Neural crest cell (in vitro differentiated cells): ENCODE measurements at places on chromosomes 1 and 21. TPM values are rescaled to one million over a fixed set of nuclear protein-coding genes. Genes with fewer than 3 reads are reported as not detected.

GRCh38 chr1:165383067-165383466 lies 26.6 kb upstream of the LMX1A start:
- no peaks in the 10 kb centered on the region for H3K4me1 ChIP-seq
- DNase-seq: no peak
- no peaks in the 10 kb centered on the region for H3K36me3 ChIP-seq
- H3K27me3 ChIP-seq: peaks cover 77% of the 10 kb centered on the region

GRCh38 chr1:183164340-183164739 lies 21.7 kb upstream of the LAMC2 start:
- H3K27ac ChIP-seq: no peak overlapping the region
- no peaks in the 10 kb centered on the region for H3K27me3 ChIP-seq
- no peak overlapping the region for H3K4me3 ChIP-seq
- H3K4me1 ChIP-seq: no peaks in the 10 kb centered on the region
- H3K36me3 ChIP-seq: no peaks in the 10 kb centered on the region

GRCh38 chr1:225695578-225696337 lies 42.8 kb upstream of the ENAH start:
- H3K36me3 ChIP-seq: no peaks in the 10 kb centered on the region
- DNase-seq: no peak
- H3K4me1 ChIP-seq: peaks cover 10% of the 10 kb centered on the region
- H3K4me3 ChIP-seq: no peak overlapping the region
- H3K27me3 ChIP-seq: no peaks in the 10 kb centered on the region

DNA sequence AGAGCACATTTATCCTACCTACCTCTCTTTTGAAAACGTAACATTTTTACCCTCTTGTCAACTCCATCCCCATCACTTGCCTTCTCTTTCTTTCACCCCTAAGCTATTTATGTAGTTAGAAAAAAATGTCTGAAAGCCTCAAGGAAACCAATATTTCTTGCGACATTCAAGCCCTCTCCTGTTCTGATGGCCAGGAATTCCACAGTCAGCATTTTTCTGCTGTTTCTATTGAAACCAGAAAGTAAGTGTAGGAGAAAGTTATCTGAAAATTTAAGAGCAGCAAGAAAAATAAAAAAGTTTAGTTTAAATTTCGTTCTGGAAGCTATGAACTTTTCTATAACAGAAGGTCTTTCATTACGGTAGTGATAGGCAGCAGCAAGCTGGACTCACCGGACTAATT lies 247.6 kb upstream of the PBX1 start:
- DNase-seq: no peak
- H3K27me3 ChIP-seq: peaks cover 7% of the 10 kb centered on the region
- H3K4me1 ChIP-seq: no peaks in the 10 kb centered on the region
- no peaks in the 10 kb centered on the region for H3K36me3 ChIP-seq

Gene PCAT6
- total RNA-seq: 4.5 and 5.7 TPM in 2 replicates
